ENCODE measurements at places on chromosomes 2 and 18.

- DNase-seq = no peak
Observed at GRCh38 chr2:208492069-208492468, 85.5 kb downstream of the PTH2R start.

DNA sequence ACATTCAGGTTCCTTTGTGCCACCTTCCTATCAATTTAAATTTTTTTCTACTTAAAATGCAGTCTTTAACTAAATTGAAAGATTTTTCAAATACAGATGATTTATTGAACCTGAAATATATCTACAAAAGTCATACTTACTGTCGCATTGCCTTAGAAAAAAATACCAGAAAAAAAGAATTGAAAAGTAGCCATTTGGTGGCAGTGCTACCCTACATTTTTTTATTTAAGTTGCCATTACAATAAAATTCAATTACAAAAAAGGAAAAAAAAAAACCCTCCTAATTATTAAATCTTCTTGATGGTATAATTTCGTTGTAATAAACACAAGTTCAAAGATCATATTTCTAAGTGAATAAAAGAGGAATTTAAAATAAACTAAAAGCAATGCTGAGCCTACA lies 43.4 kb downstream of the DSC3 start:
- DNase-seq = peak; percentile 0

DNA sequence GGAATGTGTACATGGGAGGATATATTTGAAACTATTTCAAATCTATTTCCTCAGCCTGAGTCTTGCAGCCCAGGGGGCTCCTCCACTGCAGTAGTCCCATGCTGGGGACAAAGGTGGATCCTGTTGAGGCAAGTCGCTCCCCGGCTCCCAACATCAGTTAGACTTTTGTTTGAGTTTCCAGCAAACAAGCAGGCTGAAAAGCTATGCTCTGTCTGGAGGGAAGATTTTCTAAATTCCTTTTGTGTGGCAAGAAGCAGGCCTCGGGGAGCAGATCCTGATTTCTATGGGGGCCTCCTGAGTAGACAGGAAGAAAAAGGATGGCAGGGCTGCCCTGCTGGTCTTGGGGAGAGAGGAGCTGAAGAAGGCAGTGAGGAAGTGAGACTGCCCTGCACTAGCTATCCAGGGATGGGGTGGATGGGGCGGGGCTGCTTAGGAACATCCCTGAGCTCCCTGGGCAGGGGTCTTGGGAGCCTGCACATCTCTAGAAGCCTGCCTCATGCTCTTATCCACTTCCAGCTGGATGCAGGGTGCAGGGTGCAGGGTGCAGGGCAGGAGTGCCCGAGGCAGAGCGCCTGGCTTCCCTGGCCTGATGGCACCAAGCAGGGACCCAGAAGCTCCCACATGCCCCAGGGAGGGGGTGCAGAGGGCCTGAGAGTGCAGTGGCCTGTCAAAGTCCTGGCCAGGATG lies 6.0 kb upstream of the CIB4 start:
- DNase-seq = no peak

DNA sequence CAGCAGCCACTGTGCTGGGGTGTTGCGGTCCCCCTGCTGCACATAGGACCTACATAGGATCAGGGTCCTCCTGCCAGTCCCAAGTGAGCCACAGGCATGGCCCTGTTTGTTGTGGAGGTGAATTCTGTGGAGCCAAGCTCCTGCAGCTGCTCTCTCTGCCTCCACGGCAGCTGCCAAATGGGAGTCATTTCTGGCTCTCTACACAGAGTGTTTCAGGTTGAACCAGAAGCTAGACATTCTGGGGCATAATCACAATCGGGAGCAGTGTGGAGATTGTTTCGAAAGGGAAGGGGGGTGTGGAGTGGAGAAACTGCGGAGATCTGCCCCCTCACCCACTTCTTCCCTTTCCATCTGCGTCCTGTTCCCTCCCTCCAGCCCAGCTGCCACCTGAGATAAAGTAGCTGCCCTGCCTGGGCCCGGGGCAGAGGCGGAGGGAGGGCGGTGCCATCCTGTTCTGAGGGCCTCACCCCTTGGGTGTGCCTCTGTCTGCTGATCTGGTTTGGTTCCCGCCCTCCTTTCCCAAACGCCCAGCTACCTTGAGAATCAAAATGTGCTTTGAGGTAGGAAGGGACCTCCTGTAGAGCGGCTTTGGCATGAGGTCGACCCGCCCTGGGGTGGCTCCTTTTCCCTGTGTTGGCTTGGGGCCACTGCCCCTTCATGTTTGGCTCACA lies 139.4 kb downstream of the WDSUB1 start:
- peak; percentile 62 for DNase-seq

DNA sequence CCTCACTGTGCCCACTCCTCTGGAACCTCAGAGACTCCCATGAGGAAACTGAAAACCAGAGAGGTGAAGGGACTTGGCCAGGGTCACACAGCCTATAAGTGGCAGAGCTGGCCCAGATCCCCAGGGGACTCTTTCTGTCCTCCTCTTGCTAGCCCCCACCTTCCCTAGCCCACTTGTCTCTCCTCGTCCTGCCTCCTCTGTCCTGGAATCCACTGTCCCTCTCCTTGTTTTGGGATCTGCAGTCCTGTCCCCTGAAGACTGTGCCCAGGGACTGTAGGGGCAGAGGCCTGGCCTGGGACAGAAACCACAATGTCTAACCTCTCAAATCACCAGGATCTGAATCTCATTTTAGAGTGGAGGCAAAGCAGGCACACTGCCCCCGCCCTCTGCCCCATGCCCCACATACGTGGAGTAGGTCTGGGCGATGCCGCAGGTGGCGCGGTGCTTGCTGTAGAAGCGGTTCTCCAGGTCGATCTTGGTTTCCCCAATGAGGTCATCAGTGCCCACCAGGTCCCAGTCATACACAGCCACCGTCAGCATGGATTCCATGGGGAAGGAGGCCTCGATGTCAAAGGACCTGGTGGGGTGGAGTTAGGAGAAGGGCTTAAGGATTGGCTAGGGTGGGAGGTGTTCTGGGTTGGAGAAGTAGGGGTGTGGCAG lies 12.5 kb downstream of the OTOF start:
- DNase-seq = no peak

GRCh38 chr2:111712940-111713515 lies 171.0 kb downstream of the ANAPC1 start:
- no peak for DNase-seq

- DNase-seq = no peak
Observed at GRCh38 chr18:77969972-77970371, 720.3 kb downstream of the GALR1 start.
